ENCODE measurements at places on chromosomes 2 and 18.

DNA sequence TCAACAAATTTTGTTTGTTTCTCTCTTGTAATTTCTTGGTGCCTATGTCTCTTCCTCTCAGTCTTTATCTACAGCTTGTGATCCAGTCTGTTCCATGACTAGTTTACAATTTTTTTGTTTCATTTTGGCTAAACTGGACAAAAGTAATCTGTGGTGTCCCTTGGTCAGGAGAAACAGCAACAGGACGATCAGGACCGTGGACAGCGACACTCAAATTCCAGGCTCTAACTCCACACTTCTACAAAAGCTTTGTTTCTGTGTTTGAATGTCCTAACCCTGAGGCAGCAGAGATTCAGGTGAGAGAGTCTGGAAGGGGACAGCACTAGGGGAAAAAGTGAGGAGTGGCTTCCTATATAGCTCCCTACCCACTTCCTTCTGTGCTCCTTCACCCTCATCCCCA lies 593.3 kb upstream of the FANCL start:
- no peak for DNase-seq

- DNase-seq = no peak
Observed at GRCh38 chr2:218547511-218547910, 20.6 kb downstream of the USP37 start.

GRCh38 chr2:196915507-196916189 lies 10.9 kb downstream of the PGAP1 start:
- no peak for DNase-seq

DNA sequence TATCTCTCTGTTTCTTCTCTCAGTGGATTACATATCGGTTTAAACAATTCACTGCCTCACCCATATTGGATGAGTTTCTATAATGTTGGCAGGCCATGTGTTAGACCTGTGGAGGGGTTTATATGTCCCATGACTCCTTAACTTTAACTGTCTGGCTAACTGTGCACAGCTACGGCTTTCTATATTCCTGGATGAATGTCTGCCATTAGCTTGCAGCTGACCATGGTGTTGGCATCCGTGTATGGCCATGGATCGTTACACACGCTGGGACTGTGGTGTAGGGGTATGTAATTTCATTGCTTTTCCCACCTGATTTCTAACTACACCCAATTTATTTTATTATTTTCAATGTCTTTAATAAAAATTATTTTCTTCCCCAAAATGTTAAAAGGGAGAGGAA lies 3.3 kb upstream of the TANC1 start:
- no peak for DNase-seq

GRCh38 chr2:231640641-231641111 lies 48.0 kb downstream of the TEX44 start:
- no peak for DNase-seq

DNA sequence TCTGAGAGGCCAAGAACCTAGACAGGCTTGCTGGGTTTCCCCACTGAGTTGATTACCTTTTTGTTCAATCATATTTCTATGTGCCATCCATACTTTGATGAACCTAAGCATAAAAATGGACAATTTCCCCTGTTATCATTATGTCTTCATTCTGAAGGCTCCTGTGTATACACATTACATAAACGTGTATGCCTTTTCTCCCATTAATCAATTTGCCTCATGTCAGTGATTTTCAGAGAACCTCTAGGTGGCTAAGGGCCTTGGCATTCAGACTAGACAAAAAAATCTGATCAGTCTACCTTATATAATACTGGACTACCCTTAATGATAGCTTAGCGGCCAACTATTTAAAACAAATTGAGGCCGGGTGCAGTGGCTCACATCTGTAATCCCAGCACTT lies 4.1 kb upstream of the PEX13 start:
- no peak for DNase-seq

GRCh38 chr18:42174909-42175308 lies 219.9 kb downstream of the PIK3C3 start:
- DNase-seq = no peak

- DNase-seq = no peak
Observed at GRCh38 chr18:7601936-7602335, 34.8 kb downstream of the PTPRM start.

DNA sequence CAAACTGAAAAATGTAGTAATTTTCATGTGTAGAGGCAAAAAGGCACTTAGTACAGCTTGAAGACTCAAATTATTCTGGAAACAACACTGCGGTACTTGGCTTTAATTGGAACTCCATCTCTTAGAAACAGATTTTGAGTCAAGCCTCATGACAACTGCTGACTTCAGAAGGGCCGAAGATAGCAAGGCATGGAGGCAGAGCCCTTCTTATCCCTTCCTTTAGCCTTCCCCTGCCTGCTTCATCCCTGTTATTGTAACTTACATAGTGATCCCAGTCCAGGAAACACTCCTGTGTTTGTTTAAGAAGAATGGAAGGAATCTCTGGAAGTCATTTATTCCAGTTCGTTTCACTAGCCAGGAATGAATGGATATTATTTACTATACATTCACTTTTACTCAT lies 110.9 kb upstream of the FAM98A start:
- DNase-seq = no peak

DNA sequence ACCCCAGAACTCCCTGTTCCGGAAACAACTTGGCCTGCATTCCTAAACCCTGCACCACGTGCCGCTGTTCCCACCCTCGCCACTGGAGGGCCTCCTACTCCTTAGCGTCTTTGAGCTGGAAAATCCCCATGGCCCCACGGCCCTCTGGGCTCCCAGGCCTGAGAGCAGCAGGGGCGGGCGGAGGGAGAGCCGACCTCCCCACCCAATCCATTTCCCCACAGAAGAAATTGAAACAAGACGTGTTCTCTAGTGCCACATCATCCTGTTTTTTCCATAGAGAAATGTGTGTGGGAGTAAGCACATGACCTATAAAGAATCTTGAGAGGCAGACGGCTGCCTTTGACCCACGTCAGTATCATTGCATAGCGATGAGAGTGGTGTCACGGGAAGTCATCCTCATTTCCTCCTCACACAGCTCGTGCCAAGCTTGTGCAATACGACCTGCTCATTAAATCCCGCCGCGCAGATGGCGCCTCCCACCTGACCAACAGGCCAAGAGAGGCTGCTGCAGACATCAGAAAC lies 79.2 kb downstream of the LAMA1 start:
- no peak for DNase-seq

GRCh38 chr2:202215179-202215578 lies 23.2 kb downstream of the SUMO1 start:
- no peak for DNase-seq

GRCh38 chr2:33213244-33213643 lies 263.2 kb upstream of the RASGRP3 start:
- DNase-seq = no peak

DNA sequence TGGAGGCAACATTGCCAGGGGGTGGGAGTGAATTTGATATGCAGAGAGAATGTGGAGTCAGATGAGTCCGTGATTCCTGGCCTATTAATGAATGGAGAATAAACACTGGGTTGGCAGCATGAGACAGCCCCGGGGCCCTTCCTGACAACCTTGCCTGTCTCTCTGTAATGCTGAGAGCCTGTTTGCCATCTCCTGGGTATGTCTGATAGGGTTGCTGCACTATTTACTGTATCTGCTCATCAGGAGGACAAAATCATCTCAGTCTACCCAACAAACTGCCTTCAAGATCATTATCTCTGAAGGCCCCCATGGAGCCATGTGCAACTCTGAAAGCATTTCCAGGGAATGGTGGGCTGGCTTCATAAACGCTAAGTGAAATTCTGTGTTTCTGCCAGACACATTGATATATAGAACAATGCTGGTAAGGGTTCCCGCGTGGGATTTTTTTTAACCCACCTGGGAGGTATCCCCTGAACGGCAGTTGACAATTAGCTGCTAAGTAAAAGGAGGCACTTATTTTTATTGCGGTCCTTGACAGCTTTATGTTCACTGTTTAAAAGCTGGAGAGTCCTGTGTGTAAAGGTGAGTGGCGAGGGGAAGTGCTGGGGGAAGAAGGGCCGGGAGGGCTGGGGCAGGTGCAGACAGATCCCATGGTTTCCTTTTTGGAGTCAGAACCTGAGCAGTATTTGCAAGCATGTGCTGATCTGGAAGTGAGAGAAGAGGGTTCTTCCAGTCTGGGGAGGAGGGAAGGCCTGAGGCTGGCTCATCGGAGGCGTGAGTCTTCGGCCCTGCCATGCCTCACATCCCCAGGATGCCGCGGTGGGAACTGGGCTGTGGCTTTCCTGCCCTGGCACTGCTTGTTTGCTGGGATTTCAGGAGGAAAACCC lies 64.8 kb downstream of the ARHGAP25 start:
- DNase-seq = no peak

GRCh38 chr2:75562513-75562864 lies 1.8 kb upstream of the EVA1A start:
- DNase-seq = no peak

GRCh38 chr2:74416778-74417177 lies 4.6 kb downstream of the C2orf81 start:
- no peak for DNase-seq

DNA sequence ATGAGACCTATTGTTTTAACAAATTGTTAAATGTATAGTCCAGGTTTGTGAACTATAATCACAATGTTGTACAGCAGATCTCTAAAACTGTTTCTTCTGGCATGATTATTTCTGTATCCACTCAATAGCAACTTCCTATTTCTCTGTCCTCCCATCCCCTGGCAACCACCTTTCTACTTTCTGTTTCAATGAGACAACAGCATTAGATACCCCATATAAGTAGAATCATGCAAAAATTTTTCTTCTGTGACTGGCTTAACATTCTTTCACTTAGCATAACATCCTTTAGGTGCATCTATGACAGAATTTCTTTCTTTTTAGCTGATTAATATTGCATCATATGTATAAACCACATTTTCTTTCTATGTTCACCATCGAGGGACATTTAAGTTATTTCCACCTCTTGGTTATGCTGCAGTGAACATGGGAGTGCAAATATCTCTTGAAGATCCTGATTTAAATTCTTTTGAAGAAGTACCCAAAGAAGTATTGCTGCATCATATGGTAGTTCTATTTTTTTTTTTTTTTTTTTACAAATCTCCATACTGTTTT lies 713.5 kb downstream of the LRP1B start:
- DNase-seq = no peak

Measured in stimulated activated CD4-positive, alpha-beta T cell treated with anti-CD3 and anti-CD28 coated beads, Interleukin-12 subunit alpha, Interleukin-12 subunit beta, amount 100 ng/mL, for 24 hours (primary cell).